Globus pallidus (tissue), 1 donor: ENCODE measurements at places on chromosomes 1 and 21.

- DNase-seq = no peak
These were observed 167.8 kb downstream of the ETS2 start for GRCh38 chr21:38973552-38973951.

DNA sequence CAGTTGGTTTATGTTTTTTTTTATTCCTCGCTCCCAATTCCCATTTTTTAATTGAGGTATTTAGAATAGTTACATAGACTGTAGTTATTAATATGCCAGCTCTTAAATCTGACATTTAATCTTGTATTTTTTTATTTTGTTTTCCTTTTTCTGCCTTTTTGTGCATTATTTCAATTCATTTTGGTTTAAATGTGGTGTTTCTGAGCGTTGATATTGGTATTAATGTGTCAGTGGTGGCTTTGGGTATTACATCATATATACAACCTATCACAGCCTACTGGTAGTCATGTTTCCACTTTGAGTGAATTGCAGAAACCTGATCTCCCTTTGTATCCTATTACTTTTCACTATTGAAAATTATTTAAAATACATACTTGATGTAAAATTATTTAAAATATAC lies 1027.3 kb downstream of the KCNT2 start:
- no peak for DNase-seq

- no peak for DNase-seq
These were observed 18.4 kb upstream of the CLSTN1 start for GRCh38 chr1:9842073-9842711.

DNA sequence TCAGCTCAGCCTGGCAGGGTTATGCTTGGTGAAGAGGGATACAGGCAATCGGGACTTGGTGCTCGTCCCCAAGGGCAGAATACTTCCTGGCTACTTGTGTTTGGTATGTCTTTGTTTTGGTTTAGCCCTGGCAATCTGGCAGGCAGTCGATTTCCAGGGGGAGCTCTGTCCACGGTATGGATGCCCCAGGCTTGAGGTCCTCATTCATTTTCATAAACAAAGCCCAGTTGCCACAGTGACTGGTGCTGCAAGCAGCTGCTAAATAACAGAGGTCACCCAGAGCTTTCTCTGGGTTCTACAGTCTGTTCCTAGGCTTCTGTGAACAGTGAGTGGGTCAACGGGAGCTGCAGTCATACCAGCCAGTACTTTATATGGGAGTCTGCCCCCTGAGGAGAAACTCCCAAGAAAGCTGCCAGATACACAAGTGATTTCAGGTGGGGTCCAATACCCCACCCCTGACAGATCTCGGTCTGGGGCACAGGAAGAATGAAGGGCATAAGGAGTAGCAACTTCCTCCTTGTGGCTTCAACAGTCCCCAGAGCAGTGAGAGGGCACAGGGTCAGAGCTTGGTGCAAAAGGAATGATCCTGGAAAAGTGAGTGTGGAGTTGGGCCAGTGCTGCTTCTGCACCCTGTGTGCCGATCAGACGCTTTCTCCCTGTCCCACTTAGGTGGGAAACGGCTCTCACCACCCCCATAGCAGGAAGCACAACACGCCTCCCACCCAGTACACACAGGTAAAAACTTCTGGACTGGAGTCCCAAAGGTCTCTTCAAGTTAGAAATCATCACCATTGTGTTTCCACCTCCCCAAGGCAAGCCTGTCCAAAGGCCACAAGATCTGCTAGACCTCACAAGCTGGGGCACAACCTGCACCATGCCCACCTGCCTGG lies 55.5 kb downstream of the TGFBR3 start:
- DNase-seq = peak; percentile 20

DNA sequence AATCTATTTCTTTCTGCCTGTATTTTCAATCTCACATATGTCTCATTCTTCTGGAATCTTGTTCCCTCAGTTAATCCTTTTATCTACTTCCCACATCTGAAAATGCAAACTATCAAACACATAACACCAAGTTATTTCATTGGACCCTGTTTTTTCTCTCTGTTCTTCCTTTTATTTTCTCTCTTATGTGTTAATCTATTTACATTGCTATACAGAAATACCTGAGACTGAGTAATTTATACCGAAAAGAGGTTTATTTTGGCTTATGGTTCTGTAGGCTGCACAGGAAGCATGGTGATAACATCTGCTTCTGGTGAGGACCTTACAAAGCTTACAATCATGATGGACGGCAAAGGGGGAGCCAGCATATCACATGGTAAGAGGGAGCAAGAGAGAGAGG lies 247.6 kb downstream of the TGFB2 start:
- no peak for DNase-seq

GRCh38 chr1:208061118-208061517 lies 150.2 kb upstream of the CD34 start:
- DNase-seq = no peak

DNA sequence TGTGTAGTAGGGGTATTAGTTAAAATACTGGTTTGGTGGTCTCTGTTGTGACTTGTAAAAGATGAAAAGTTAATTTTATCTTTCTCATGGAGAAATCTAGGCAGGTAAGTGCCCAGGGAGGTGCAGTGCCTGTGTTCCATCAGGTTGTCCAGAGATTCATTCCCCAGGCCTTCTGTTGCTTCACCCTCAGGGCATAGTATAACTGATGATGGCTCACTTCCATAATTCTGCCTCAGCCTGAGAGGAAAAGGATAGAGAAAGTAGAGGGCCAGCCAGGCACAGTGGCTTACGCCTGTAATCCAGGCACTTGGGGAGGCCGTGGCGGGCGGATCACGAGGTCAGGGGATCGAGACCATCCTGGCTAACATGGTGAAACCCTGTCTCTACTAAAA lies 153.9 kb downstream of the FMN2 start:
- no peak for DNase-seq

DNA sequence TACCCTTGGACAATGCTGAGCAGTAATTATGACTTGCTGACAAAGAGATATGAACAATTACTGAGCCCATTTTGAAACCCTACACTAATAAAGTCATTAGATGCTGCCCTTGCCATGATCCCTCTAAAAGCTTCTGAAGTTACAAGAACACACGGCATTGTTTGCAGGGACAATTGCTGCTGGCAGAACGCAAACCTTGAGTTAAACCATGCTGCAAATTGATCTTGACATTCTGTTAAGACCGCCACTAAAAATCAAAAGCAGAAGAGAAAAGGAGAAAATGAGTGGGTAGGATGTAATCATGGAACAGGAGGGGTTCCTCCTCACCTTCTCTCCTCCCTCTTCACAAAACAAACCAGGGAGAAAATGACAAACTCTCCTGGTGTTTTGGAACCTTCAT lies 136.2 kb upstream of the DMRTA2 start:
- no peak for DNase-seq

DNA sequence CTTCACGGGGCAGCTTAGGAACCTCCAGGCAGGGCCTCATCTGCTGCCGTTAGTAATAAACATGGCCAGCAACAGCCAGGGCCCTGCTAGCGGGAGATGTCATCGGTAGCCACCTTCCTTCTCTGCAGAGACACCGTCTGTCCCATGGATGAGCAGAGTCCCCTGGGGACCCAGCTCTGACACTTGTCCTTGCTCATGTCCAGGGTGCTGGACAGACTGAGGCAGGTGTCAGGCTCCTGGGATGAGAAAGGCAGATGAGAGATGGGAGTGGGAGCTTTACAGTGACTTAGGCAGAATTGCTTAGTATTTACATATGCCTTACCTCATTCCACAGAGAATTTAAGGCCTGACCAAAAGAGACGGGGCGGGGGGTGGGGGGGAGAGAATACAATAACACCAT lies 25.0 kb downstream of the CAPN2 start:
- no peak for DNase-seq

- DNase-seq = no peak
These were observed 1047.3 kb downstream of the ADGRL2 start for GRCh38 chr1:82848043-82848442.

DNA sequence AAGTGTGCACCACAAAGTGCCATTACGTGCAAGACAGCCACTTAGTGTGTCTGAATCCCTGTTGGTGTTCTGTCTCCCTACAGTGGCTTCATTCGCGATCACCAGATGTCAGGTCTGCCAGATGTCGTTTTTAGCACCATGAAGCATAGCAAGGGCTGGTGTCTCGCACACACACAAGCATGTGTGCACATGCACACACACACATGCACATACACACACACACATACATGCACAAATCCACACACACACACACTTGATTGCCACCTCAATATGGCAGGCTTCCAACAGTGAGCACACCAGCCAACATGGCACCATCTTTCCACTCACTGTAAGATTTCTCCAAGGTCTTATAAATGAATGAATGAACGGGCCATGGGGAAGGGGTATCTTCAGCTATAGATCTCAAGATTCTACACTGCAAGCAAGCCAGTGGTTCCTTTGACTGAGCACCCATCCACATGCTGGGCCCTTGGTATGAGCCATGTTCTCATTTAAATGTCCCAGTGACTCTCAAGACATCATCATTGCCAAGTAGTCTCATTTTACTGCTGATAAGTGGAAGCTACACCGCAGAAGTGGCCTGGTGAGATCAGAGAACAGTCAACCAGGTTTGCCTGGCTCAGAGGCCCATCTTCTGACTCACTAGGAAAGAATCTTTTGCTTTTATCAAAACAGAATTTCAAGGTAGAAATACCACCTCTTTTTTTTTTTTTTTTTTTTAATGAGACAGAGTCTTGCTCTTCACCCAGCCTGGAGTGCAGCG lies 84.9 kb downstream of the SIM2 start:
- DNase-seq = no peak

DNA sequence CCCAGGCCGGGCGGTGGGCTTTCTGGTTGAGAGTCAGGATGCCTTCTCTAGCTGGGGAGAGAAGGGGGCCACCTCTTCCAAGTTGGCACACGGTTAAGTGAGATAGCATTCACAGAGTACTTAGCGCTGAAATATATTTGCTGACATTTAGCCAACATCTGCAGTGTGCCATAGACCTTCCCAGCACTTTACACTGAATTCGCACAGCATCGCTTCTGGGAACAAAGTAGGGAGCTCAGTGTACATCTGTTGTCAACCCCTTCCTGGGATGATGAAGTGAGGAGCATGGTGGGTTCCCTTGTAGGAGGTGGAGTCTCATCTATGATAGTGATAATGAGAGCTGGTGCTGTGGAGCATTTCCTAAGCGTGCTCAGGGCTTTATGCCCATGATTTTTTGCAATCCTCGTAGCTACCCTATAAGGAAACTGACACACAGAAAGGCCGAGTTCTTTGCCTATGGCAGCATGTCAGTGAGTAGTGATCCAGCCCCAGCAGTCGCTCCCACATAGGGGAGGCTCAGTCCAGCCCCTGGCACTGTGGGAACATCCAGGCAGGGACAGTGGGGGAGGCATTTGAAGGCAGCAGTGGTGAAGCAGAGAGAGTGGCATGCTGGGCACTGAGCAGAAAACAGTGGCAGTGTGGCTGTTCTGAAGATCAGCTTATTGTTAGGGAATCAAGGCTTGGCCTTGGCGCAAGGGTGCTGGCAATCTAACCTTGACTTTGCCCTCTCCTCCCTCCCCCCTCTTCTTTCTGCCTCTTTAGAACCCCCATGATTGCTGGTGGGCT lies 176.2 kb downstream of the PGBD5 start:
- no peak for DNase-seq

DNA sequence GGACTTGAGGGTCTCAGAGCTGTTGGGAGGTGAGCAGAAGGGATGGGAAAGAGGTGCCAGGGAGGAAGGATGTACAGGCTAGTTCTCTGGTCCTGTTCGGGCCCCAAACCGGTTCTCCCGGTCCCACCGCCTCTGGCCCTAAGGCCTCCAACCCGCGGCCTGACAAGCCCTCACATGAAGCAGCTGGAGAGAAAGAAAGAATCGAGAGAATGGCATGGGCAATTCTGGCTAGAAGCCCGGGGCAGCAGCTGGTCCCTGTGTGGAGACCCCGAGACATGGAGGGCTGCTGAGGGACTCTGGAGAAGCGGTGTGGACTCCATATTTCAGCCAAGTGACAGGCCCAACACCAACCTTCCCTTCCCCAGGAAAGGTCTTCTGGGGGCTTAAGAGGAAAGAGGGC lies 730 bp downstream of the CDC42SE1 start:
- peak; percentile 49 for DNase-seq

GRCh38 chr1:8211883-8212579 lies 105.9 kb upstream of the SLC45A1 start:
- DNase-seq = no peak

DNA sequence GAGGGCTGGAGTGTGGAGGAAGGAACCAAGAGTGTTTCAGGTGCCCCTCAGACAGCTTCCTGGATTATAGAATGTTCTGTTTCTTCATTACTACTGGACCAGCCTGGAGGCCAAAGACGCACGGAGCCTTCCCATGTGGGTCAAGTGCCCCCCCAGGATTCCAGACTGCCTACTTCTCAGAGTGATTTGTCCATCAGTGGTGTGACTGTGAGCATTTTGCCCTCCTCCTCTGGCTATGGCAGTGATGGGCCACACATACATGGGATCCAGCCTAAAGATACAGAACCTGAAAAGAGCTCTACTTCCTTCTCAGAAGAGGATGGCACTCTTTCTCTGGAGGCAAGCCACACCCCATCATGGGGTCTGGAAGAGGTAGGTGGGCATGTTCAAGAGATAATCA lies 64.9 kb downstream of the MACF1 start:
- no peak for DNase-seq

DNA sequence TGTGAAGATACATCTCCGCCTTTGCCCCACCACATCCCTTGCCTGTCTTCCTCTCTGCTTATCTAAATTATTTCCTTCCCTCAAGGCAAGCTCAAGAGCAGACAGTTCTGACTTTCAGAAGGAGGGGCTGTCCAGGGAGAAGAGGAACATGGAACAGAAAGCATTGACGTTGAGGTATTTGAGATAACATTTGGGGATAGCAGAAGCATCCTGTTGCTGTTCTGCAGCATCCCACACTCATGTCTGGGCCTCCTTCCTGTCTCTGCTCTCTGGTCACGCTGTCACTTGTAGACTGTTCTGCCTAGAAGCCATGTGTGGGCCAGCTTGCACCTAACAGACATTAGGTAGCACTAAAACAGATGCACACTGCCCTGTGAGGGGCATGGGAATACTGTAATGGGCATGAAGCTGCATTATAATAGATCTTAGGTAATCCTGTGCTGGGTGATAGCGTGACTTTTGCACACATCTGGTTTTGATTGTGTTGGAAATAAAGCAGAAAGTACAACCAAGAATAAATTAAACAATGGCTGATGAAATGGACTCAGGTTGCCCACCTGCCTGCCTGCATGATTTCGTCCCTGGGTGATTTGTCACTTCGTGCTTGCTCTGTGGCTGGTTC lies 660 bp upstream of the RD3 start:
- no peak for DNase-seq

GRCh38 chr1:218699421-218699820 lies 354.3 kb downstream of the TGFB2 start:
- DNase-seq = no peak

- DNase-seq = no peak
These were observed 479 bp downstream of the RGS16 start for GRCh38 chr1:182603646-182604174.

- DNase-seq = no peak
These were observed 108.7 kb downstream of the DMRTB1 start for GRCh38 chr1:53567851-53568250.

GRCh38 chr1:248802454-248802853 lies 23.3 kb downstream of the SH3BP5L start:
- DNase-seq = no peak

GRCh38 chr1:31161571-31161970 lies 78.1 kb downstream of the NKAIN1 start:
- no peak for DNase-seq

GRCh38 chr1:248361121-248361715 lies at the start of gene OR2T4:
TSS of gene OR2T4 (plus strand) at chr1:248361665. CDS start at chr1:248361665, 0 bp downstream.
- DNase-seq = peak; percentile 85
